NCI-H146 (cell line): ENCODE measurements at places on chromosomes 2 and 18.

GRCh38 chr18:2856547-2857170 is 9.9 kb downstream of the EMILIN2 start:
- no peak for DNase-seq

- DNase-seq = peak; percentile 63
Observed at GRCh38 chr2:30208453-30208852, 22.9 kb upstream of the LBH start.

DNA sequence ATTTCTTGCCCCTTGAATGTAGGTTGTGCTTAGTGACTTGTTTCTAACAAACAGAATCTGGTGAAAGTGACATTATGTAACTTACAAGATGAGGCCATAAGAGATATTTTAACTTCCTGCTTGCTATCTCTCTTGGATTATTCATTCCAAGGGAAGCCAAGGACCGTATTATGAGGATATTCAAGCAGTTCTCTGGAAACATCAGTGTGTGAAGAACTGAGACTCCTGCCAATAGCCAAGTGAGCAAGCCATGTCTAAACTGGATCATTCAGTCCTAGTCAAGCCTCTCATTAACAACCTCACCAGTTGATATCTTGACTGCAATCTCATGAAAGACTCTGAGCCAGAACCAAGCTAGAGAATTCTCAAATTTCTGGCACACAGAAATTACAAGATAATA is 765.1 kb upstream of the SLC8A1 start:
- DNase-seq = no peak

DNA sequence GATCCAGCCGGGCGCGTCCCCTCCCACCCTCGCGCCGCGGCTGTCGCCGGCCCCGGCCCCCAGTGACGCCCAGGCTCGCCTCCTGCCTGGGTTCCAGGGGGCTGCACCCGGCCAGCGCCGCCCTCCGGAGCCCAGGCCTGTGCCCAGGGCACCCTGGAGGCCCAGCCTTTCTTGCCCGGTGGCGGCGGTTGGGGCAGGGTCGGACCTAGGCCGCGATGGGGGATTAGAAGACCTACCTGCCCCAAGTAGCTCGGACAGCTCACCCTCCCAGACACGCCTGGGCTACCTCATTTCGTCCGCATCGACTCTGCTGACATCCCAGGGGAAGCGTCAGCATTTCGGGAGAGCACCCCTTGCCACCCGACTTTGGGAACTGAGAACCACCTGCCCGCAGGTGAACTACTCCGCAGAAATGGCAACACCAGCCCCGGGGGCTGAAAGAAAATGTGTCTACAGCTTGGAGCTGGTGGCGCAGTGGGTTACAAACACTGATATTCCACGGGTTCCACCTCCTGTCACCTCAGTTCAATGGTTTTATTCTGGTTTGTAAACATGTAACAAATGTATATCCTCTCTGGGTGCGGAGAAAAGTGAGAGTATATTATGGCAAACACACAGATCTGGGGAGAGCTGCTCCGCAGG is 834 bp upstream of the ARL4C start:
- no peak for DNase-seq

DNA sequence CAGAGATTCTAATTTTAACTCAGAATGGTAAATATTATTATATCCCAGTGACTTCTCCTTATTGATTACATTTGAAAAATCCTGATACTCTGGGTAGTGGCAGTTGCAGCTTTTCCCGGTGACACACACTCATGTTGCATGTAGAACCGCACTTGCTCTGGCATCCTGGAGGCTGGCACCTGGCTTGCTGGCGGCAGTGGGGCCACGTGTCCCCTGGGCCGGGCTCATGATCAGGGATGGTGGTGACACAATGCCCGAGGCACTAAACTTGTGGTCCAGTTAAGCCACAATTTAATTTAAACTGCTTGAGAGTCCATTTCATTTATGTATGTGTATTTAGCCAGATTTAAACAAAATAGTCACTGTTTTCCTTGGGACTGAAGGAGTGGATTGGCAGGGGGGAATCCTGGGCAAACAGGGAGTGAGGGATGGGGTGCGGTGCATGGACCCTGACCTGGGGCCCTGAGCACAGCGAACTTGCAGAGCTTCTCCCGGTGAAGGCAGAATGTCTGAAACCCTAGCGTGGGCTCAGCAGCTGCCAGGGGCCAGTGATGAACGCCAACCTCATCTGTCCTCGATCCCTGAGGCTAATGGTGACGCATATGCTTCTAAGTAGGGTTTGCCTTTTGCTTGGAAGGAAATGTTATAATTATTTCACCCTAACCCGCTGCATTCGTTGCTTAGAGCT is 50.0 kb downstream of the KCNG2 start:
- no peak for DNase-seq

GRCh38 chr2:170842785-170843184 is 26.1 kb downstream of the GAD1 start:
- DNase-seq = no peak

- DNase-seq = no peak
Observed at GRCh38 chr18:7974200-7974874, 407.2 kb downstream of the PTPRM start.

GRCh38 chr18:51621113-51621863 is 423.8 kb upstream of the MEX3C start:
- peak; percentile 87 for DNase-seq

GRCh38 chr18:44035554-44035953 is 645.1 kb upstream of the SETBP1 start:
- no peak for DNase-seq

DNA sequence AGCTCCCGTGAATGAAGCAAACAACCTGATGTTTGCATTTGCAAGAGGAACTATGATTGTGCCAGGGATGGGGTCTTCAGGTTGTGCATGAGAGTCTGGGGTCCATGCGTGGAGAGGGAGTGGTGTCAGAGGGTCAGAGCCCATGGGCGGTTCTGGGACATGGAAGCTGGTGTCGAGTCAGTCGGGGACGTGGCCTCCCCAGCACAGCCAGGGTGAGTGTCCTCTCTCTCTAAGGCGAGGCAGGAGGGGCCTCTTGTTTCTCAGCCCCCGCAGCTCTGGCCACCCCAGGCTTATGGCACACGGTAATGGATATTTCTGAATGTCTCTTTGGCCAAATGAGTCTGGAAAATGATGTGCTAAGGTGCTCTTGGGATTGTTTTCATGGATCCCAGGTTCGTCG is 118.6 kb downstream of the RTP5 start:
- DNase-seq = no peak

DNA sequence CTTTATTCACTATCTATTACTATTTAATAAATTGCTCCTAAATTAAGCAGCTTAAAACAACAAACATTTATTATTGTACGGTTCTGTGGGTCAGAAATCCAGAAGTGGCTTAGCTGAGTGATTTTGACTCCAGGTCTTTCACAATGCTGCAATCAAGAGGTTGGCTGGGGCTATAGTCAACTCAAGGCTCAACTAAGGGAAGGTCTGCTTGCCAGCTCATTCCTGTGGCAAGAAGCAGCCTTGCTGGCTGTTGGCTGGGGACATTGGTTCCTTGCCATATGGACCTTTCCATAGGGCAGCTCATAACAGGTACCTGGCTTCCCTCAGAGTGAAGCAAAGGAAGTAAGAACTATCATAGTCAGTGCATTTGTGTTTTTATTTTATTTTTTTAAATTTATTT is 5.0 kb upstream of the MRPL19 start:
- DNase-seq = no peak

- DNase-seq = peak; percentile 66
Observed at GRCh38 chr18:48053881-48054816, 123.7 kb upstream of the SMAD2 start.

DNA sequence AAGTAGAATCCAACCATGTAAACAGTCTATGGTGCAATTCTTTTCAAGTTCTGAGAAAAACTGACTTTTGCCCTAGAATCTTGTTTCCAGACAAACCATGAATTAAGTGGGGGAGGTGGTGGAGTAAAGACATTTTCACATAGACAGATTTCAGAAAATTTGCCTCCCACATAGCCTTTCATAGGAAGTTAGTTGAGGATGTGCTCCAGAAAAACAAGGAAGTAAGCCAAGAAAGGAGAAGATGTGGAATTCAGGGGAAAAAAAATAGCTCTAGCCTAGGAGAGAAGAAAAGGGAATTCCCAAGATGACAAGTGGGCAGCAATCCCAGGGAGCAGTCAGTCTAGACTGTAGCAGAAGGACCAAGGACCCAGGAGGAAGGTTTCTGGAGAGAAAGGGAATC is 17.4 kb downstream of the RUFY4 start:
- DNase-seq = no peak

DNA sequence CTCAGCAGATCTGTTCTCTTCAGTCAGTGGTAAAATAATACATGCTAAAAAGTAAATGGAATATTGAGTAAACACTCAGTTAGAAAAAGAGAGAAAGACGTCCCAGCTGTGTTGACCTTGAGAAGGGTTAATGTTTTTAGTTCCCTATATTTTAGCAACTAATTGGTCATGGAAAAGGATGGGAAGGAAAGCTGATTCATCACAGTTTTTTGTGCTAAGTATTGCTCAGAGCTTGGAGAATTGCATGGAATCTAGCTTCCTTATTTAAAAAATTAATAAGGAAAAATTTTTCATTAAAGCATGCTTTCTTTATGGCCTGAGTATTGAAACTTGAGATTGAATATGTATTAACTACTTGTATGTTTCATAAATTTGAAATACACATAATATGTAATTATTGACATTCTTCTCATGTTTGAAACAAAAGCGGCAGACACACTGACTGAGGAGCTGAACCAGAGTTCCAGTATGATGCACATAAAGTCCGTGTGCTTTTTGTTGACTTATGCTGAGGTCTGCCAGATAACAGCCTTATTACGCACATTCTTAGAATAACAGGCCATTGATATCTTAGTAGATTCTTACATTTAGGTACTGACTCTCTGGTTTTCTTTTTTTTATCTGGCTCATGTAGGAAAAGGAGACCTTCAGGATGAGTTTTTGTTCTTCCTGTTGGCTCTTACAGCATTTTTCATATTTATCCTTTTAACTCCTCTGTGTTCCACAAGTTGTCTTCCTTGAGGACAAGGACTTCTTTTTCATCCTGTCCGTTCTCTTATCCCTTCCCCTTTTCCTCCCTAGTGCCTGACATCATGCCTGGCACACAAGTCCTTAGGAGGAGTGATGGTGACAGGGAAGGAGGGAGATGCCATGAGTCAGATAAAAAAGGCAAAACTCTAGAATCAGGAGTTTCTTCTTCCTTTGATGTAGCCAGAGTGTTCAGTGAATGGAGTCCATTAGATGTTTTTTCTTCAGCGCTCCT is 194.1 kb downstream of the PTPRM start:
- DNase-seq = no peak

- DNase-seq = no peak
Observed at GRCh38 chr2:9196637-9197036, 10.0 kb upstream of the ASAP2 start.

GRCh38 chr2:235112365-235112764 is 160.5 kb downstream of the SH3BP4 start:
- no peak for DNase-seq

DNA sequence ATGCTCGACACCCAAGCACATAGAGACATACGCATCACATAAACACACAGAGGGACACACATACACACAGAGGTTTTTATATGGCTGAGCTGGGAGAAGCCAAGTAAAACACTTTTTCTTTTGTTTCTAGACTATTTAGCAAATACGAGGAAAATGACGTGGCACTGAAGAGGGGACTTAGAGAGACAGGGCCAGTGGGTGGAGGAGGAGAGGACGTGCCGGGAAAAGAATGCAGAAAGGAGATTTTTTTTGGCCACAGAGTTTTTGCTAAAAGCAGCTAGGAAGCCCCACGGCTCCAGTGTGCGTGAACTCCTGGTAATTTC is 168.5 kb upstream of the KLF7 start:
- DNase-seq = no peak

- peak; percentile 52 for DNase-seq
Observed at GRCh38 chr2:177051278-177051677, 161.3 kb upstream of the HNRNPA3 start.

DNA sequence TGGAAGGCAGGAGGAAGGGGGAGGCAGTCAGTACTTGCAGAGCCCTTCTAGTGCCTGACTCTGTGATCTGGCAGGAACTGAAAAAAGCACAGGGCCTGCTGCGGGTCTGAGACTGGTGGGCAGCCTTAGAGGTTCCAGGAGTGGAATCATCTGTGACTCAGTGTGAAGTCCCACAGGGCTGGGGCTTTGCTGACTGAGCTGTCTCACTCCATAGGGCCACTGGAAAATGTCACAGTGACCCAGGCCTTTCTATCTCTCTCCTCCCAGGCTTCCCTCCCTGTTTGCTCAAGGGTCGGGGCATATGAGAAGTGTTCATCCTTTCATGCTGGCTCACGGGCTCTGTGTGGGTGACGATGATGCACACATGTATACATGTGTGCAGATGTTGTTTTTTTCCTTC is 47.1 kb upstream of the ZFP36L2 start:
- DNase-seq = no peak

DNA sequence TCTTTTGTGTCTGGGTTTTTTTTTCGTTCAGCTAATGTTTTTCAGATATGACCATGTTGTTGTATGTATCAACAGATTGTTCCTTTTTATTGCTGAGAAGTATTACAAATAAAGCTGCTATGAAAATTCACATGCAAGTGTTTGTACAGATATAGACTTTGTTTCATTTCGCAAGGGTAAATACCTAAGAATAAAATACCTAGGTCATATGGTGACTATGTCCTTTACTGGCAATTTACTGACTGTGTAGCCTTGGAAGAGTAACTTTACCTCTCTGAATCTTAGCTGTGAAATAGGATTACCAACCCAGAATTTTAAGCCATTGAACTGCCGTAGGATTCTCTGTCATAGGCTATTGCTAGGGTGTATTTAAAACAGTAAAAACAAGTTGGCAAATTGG is 19.0 kb upstream of the DNAH6 start:
- no peak for DNase-seq

- no peak for DNase-seq
Observed at GRCh38 chr2:13616059-13616458, 899.3 kb downstream of the TRIB2 start.

DNA sequence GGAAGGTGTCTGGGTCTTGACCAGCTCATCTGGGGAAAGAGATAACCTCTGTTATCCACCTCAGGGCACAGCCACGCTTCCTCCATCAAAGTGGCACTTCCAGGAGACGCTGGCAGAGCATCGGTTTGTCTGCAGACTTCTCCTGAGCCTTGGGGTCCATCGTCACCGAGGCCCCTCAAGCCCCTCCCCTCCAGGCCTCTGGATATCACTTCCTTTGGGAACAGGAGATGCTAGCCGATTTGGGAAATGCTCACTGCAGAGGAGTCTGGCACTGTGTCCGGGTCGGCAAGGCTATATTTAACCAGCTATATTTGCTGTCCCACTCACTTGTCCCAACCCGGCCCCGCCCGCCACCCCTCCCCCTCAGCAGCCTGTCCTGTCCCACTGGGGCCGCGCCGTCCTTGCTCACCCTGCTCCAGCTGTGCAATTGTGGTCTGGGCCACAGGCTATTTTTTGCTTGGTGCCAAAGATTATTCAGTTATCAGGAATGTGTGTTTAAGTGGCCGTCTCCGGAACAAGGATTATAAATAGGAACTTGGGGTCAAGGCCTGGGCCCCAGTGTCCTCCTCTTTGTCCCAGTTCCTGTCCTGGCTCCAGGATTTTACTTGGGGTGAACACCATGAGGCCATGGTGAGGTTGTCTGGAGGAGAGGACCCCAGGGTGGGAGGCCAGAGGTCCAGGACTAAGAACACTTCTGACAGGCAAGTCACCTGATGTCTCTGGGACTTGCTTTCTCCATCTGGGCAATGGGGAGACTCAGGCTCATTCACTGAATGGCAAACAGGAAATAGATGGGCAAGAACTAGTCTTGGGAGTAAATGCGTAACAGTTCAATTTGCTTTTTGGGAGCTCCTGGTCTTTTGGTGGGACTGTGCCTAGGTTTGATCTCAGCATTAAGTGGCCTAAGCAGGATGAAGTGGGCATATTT is 263.6 kb downstream of the DYSF start:
- DNase-seq = no peak
